Inflammatory macrophage (primary cell): ENCODE measurements at places on chromosomes 12 and 14.

- no peak for DNase-seq
Measured at GRCh38 chr12:54983536-54984101, 943 bp downstream of the TESPA1 start.

DNA sequence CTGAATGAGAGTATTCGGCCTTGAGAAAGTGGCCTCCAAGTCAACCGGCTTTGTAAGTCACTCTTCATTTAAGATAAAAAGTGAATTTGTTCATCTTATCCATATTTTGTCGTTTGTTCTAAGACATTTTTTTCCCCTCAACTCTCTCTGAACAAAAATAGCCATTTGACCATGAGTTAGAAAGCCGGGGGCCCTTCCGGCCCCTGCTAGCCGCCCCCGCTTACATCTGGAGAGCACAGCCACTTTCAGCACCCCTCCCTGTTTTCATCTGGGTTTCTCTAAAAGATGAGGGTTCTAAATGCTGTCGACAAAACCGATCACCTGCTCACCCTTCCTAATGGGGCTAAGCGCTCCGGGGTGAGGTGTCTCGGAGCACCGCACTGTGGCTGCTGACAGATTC lies 30.7 kb upstream of the DLK1 start:
- no peak for DNase-seq

DNA sequence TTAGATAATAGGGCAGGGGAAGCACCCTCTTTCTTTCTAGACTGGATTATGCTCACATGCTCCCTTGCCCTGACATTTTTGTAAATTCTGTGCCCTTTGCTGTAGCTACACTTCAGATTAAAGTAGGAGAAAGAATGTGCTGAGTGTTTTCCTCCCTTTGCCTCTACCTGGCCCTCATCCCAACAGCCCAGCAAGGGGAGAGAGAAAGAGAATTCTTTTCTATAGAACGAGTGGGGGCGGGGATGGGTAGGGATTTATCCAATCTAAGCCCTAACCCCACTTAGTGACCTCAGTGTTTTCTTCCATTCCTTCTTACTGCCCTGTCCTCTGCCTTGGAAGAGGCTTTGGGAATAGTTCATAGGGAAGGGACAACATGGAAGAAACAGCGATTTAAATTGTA lies 13.5 kb downstream of the GPR84 start:
- no peak for DNase-seq

- DNase-seq: no peak
Measured at GRCh38 chr12:32377344-32378055, 21.9 kb upstream of the FGD4 start.

DNA sequence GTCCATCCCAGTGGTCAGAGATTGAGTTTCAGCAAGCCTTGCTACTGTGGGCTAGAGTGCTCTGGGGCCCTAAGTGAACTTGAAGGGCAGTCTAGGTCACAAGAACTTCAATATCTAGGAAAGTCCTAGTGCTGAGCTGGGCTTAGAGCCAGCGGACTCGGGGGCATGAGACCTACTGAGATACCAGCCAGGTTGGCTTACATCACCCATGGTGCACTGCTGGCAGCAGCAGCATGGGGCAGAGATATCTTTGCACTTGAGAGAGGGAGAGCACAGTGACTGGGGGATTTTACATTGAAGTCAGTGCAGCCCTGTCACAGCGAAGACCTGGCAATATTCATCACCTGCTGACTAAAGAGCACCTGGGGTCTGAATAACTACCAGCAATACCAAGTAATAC lies 158.3 kb upstream of the PRKD1 start:
- DNase-seq: no peak

DNA sequence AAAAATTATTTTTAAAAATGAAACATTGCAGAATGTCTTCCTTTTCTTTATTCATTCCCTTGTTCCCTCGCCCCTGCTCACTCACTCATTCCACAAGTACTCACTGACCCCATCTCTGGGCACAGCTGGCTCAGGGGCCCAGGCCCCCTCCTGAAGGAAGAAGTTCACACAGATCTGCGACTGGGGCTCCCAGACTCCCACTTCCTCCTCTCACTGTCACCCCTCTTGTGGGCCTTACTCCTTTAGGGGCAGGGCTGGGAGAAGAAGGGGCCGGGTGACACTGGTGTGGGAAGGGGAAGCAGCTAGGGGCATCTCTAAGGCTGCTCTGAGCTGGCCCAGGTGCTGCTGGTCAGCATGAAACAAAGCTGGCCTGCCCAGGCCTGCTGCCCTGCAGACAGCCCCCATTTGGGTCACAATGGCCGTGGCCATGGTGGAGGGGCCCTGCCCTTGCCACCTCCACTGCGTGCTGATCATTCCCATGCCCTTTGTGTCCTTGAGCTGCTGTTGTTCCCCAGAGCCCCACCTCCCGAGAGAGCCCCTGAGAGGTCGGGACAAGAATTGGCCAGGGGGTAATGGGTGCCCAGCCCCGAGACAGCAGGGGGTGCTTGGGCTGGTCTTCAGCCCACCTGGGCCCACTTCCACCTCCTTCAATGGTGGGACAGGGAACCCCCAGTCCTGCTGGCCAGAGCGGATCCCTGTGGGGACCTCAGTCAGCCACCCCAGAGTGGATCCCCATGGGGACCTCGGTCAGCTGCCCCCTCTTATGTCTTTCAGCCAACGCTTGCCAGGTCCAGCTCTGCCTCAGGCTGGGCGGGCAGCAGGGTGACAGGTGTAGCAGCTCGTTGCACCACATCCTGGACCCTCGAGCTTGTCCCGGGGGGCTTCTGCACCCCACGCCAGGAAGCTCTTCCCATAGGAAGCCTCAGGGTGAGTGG lies 212.4 kb upstream of the C14orf180 start:
- no peak for DNase-seq

DNA sequence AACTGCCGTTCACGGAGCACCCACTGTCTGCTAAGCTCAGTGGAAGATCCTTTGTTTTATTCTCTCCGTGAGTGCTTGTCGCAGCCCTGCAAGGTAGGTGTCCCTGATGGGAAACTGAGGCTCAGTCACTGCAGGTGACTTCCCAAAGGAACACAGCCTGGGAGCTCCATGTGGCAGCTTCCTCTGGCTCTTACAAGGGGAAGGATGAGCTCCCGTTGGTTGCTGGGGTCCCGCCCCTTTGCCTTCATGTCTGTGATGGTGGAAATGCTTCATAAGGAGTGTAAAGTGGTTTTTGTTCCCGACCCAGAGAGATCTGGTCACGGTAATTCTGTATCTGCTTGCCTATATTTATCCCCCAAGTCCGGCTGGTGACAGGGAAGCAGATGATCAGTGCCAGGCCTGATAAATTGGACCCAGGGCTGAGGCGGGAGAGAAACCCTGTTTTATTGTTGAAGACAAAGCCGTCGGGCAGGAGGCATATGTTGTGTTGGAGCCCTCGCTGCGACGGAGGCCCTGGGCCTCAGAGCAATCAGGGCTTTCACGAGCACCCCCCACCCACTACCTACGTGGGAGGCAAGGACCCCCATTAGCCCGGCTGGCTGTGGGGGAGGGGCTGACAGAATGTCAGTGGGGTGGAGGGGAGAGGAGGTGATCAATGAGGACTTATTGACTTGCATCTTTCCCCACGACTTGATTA lies 91.9 kb downstream of the KIF26A start:
- no peak for DNase-seq

DNA sequence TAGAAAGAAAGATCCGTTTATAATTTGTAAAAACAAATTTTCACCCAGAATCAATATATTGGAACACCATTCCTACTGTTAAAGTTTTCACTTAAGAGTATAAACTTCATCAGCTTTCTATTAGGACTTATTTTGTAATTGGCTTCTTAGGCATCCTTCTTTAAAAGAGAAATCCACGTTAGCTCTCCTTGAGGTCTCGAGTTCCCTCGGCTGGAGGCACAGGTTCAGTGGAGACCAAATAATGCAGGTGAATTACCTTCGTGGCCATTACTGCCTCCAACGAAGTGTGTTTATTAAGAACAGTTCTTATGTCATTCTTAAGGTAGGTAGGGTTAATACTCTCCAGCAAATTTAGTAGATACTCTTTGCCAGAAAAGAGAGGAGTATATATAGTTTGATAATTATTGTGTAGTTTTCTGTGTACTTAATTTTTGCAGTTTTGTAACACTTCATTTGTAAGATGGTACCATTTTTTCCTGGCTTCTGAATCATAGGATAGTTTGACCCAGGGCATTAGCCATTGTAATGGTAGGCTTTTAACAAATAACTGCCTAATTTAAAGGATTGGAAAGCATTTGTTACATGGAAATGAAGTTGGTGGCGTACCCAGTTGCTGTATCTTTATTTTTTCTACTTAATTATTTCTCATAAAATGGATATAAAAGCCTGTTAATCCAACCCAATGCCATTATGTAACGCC lies 2.2 kb downstream of the CALM1 start:
- DNase-seq: no peak

DNA sequence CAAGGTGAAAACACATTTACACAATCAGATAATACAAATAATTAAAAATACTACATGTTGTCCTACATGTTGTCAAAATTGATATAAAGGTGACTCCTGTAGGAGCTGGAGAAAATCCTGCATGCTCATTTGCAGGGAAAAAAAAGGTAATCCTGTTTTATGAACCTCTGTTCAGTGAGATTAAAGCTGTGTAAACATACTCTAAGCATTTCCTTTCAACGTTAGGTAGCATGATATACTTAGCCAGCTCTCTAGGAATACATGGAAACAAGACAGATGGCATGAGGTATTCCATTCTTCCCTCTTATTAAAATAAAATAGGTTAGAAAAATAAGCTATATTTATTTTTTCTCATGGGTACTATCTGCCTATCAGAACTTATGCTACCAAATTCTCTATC lies 635.7 kb upstream of the FLRT2 start:
- no peak for DNase-seq

DNA sequence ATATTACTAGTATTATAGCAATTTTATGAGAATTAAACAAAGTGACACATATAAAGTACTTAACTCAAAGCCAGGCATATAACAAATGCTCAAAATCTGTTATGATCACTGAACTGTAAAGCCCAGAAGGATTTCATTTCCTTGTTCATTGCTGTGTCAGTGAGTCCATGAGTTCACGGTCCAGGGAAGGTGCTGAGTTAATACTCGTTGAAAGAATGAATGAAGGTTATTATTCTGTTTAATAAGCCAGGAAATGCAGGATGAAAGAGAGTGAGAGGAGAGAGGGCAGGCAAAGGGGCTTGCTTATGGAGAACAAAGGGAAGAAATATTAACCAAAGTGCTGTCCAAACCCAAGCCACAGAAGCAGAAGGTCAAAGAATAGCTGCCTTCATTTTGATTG lies 40.2 kb upstream of the NT5DC3 start:
- DNase-seq: no peak

- no peak for DNase-seq
Measured at GRCh38 chr12:2238111-2238510, 185.3 kb downstream of the CACNA1C start.

DNA sequence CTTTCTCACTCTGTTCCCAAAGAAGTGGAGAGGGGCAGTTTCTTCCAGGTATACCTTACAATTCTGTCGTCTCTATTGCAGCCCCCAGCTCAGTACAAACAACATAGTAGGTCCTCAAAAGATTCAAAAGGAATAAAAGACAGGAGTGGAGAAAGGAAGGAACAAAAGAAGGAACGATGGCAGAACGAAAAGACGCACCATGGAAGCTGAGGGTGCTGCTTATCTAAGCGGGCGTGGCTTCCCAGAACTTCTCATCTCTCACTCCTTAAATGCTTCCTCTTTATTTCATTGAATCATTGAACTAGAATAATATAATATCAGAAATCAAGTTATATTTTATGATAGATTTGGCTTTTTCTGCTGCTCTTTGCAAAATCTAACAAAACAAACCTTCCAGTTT lies 13.7 kb upstream of the LTA4H start:
- DNase-seq: no peak

DNA sequence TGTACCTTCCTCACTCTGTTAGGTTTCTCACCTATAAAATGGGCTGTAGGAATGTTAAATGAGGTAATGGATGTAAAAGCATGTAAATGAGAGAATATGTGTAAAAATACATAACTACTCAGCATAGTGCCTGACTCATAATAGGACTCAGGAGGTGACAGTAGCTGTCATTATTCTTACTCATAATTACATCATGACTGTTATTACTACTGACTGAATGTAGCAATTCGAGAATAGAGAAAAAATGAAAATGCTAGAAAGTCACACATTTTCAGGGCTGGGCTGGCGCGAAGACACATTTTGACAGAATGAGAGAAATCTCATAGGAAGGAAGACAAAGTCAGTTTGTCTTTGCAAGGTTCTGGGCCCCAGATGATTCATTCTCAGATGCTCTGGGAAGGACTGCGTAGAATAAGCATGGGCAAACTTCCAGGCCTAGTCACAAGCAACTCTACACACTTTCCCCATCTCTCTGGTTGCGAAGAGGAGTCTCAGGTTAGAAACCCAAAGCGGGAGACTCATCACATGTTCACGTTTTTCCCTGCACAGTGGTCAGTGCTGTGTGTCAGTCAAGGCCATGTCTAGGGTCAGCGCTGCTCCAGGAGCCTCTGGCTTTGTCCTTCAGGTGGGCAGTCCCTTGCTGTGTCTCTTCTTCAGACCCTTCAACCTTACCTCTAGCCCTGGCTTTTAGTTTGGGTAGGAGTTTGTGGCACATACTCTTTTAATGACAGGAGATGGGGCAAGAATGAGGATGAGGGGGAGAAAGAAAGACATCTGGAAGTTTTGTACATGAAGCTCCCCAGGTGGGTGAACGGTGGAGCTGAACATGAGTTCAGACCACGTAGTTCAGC lies 8.4 kb downstream of the GPRC5A start:
- DNase-seq: peak; percentile 49

DNA sequence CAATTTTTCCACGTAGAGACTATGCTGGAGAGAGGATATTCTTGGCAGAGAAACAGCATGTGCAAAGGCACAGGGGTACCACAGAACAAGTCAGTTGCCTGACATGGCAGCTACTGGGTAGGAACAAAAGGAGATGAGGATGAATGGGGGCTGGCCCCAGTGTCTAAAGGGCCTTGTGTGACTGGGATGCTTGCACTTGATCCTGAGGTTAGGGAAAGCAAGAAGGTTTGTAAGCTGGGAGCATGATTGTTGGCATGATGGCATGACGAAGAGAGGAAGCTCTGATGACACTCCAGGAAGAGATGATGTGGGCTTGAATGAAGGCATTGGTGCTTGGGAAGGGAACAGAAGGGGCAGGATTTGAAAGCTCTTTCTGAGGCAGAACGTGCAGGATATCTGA lies 139.1 kb downstream of the ZFP36L1 start:
- peak; percentile 48 for DNase-seq

DNA sequence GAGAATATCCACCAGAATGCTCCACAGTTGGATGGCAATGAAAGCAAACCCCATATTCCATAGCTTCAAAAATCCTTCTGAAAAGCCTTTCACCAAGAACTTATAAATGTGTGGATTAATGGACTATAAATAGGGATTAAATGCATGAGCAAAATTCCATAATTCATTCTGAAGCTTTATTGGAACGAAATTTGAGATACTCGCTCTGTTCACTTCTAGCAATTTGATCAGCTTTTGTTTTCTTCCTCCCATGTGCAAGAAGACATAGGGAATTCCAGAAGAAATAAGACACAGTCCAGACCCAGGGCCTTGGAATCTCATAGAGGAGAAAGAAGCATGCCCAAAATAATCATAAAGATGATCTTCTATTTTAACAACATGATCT lies 285.9 kb upstream of the TMPO start:
- DNase-seq: no peak
